Heart left ventricle (tissue), 16 donors: ENCODE measurements at places on chromosomes 11 and 22.

DNA sequence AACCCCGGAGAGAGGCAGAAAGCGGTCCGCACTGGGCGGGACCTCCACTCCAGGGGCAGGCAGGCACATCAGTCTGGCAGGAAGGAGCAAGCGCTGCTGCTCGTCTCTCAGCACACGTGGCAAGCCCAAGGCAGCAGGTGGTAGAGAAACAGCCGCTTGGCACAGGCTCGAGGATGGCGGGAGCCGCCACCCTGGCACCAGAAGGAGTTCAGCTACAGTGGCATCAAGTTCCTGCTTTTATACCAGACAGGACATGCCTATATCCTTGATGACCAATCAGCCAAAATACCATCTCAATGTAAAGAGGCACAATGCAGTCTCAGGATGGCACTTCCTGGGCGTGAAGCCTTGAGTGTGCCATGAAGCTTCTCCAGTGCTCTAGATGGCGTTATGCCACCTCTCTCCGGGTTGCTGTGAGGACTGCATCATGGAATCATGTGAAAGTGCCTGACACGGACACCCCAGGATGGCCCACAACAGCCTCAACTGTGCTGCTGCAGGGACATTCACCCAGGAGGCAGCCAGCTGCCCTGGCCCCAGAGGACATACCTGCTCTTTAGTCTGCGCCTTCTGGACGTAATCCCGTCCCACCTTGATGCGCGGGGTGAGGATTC, 64.8 kb downstream of the APOL1 start:
- no peak for DNase-seq

- DNase-seq = no peak
Observed at GRCh38 chr11:89529626-89530380, 38.6 kb upstream of the NOX4 start.

GRCh38 chr11:59135648-59136461, 6.8 kb upstream of the FAM111A start:
- DNase-seq = peak; percentile 78

- no peak for DNase-seq
Observed at GRCh38 chr11:111520560-111520959, 6.0 kb downstream of the HOATZ start.

GRCh38 chr22:45163099-45163450, 650 bp upstream of the NUP50 start:
- no peak for DNase-seq

GRCh38 chr11:19715373-19715772, 2.7 kb downstream of the NAV2 start:
- no peak for DNase-seq

- no peak for DNase-seq
Observed at GRCh38 chr22:36946421-36947158, 33.2 kb downstream of the CSF2RB start.
